Natural killer cell (primary cell): ENCODE measurements at places on chromosomes 4 and X. TPM values are rescaled to one million over a fixed set of nuclear protein-coding genes. Genes with fewer than 3 reads are reported as not detected.
A peak's percentile ranks its signal among the peaks of the same experiment; 100 is the strongest.

The PF4V1 gene
- total RNA-seq = 3.3 TPM

The ADH1A gene
- total RNA-seq = not detected

The SLC25A43 gene
- total RNA-seq = 6.4 TPM

DNA sequence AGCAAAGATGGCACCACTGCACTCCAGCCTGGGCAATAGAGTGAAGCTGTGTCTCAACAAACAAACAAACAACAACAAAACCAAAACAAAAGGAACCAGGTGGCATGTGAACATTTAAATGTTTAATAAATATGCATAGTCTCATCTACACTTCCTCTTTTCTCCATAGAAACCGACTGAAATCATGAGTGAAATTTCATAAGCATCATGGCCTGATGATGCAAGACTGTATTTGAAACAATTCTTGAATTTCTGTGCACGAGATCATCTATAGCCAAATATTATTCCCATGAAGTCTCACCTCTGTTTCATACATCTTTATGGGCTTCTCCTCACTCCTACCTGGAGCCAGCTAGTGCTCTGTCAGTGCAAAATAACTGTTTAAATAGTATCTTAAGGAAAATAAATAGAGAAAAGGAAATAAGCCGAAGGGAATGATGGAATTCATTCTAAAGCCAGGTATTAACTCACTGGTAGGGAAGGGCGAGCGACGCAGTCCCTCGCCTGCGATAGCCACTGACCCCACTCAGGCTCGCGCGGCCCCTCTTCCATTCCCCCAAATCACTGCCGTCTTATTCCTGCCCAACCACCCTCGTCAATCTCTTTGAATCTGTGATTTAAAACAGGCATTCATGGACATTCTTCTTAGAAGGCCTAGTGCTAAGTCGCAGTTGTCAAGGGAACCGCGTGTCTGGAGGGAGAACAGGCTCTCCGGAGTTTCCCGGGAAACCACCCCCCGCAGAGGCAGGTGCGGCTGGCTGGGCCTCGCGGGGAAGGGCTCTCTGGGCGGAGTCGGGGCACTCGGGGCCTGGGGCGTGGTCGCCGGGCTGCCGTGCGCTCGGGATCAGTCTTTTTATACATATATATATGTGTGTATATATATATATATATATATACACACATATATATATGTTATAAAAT is 52.4 kb upstream of the TRIM2 start:
- DNase-seq = peak; percentile 78

GRCh38 chr4:121140716-121141460 is 23.2 kb downstream of the TNIP3 start:
- DNase-seq = no peak

- DNase-seq = no peak
Measured at GRCh38 chr4:161530710-161531109, 633.1 kb downstream of the FSTL5 start.

- DNase-seq = no peak
Measured at GRCh38 chr4:39502019-39502663, 25.1 kb downstream of the UGDH start.

GRCh38 chr4:145213245-145213644 is 32.9 kb upstream of the OTUD4 start:
- no peak for DNase-seq

DNA sequence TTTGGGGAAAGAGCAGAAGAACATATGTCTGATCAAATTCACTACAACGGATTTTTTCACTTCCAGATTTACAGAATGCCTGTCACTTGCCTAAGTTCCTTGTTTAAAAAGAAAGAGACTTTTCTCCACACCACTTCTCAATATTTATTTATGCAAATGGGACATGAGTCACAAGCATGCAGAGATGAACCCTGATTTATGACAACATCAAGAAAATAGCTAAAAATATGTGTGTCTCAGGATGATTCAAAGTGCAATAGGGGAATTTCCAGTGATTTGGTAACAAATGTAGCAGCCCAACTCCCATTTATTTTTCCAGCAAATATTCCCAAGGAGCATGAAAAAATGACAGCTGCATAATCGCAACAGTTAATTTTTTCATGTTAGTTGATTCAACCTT is 180.4 kb upstream of the FAT1 start:
- no peak for DNase-seq

DNA sequence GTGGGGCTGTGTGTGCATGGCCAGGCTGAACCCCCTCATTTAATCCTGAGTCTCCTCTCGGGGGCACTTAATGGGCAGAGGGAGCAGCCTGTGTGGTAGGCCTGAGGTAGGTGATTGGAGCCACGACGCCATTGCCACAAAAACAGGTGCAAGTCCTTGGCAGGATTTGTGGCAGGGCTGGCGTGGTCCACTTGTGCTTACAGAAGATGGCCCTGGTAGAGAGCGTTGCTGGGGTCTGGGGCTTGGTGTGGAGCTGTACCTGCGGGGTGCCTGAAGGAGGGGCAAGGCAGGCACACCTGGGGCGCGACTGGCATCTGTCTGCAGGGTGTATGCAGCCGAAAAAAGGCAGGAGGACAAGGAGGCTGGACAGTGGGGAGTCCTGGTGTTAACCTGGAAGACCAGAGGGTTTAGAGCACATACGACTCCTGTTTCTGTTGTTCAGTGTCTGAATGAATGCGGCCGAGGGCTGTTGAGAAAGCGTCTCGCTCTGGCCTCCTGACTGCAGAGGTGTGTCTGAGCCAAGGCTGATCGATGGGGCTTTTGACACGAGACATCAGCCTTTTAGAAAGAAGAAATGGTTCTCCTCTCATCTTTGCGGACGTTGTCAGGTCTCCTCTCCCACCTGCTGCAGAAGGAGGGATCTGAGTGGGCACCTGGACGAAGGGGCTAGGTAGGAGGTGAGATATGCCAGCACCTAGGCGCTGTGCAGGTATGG is 52.0 kb downstream of the TBC1D14 start:
- DNase-seq = no peak

DNA sequence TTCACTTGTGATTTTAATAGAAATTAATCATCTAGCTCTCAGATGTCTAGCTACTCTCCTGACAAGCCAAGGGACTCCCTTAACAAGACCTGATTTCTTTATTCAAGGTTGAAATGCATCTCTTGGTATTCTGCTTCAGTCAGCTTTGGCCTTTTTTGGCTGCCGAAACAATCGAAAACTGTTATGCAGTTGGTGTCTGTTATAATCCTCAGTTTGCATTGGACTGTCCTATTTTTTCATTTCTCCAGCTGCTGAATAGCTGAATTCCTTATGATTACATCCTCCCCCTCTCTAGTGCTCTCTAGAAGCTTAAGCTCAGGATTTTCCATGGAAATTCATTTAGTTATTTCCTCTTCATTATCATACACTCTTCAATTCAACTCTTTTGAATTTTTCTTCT is 177.2 kb downstream of the TRIML1 start:
- no peak for DNase-seq

GRCh38 chr4:168167714-168168284 is 75.5 kb downstream of the ANXA10 start:
- no peak for DNase-seq

- no peak for DNase-seq
Measured at GRCh38 chr4:99754756-99755155, 61.9 kb upstream of the DAPP1 start.

DNA sequence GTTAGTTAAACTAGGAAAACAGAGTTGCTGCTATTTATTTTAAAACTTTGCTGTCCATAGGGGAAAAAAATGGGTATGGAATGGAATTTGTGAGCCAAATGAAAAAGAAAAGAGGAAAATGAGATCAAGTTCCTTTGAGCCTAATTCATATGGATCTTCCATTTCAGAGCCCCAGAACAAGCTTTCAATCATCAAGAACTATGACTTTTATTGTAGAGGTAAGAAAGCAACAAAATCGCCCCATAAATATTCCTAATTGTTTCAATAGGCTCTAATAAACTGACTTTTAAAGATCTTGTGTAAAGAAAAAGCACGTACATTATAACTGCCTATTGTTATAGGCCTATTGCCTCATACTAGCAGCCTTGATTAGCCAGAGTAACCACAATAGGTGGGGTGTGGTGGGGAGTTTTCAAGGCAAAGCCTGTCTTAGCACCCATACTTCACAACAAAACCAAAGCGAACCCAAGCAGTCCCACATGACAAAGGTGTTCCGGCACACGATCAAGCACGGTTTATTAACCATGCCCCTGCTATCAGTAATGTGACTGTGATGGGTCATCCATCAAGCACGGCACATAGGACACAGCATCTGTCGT is 44.4 kb downstream of the RBM47 start:
- no peak for DNase-seq

- DNase-seq = peak; percentile 22
Measured at GRCh38 chr4:187606581-187606980, 389.0 kb upstream of the ZFP42 start.

- DNase-seq = no peak
Measured at GRCh38 chrX:17032351-17032750, 85.9 kb downstream of the REPS2 start.

- no peak for DNase-seq
Measured at GRCh38 chr4:170270628-170271027, 180.9 kb upstream of the AADAT start.
